ENCODE measurements at places on chromosomes 2 and 18.

- DNase-seq: no peak
Measured at GRCh38 chr2:188845692-188846091, 128.5 kb upstream of the COL3A1 start.

DNA sequence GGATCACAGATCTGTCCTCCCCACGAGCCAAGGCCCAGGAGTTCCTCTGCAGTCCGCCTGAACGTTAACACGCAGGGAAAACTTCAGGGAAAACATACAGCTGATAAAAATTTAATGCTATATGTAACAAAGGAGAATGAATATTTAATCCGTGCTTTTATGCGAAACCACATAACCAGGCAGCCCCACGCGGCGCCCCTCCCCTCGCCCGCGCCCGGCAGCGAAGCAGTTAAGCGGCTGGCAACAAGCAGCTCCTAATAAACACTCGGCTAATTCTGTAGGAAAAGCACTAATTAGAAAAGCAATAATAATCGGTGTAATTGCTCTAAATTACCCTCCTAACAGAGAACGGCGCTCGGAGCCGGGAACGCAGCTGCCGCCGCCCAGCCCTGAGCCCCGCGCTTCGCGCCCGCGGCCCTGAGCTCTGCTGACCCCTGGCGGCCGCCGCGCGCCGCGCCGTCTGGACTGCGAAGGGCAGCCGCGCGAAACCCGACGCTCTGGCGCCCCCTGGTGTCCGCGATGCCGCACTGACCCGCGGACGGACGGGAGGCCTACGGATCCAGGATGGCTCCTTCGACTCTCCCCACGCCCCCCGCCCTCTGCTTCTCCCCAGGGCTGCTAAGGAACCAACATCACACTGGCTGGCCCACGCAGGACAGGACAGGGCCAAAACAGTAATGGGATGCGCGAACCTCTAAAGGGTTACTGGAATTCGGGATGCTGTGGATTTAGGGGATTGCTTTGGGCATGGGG lies 181.4 kb downstream of the SMAD2 start:
- peak; percentile 71 for DNase-seq

GRCh38 chr2:26033270-26033817 lies 540 bp upstream of the RAB10 start:
- peak; percentile 67 for DNase-seq

DNA sequence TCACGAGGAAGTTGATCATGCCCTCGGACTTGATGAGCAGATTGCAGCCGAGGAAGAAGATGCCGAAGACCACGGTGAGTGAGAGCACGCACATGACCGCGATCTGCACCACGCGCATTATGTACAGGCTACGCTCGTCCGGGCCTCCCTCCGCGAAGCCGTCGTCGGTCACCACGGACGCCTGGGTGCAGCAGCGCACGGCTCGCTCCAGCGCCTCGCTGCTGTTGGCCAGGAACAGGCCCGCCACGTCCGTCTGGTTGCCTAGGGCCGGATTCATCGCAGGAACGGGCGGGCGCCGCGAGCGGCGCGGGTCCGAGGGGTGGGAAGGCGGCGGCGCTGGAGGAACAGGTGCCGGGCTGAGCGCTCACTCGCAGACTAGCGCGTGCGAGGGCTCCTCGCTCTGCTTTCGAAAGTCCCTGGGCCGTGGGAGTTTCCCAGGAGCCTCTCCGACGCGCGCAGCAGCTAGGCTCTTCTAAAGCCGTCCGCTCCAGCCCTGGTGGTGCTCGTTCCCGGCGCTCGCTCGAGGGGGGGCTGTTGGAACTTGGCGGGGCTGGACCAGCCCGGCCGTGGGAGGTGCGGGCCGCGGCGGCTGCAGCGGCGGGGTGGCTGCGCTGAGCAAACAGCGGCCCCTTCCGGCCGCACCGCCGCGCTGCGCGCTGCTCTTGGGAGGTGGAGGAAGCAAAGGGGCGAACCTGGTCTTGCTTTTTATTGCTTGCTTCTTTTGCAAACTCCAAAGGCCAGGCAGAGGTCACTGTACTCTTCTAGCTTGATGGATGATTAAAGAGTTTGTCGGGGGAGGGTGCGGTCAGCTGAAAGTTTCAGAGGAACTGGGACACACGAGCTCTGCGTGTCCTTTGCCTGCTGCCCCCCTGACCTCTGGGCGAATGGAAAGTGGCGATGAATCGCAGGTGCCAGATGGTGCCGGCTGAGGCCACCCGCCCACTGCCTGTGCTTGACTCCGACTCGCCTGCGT lies at the start of gene RPRM:
TSS of gene RPRM (minus strand) at position 474 of the 973 bp plus-strand sequence. CDS start at position 277, 197 bp downstream.
- DNase-seq: peak; percentile 60

GRCh38 chr2:158041400-158041799 lies 60.3 kb upstream of the UPP2 start:
- DNase-seq: no peak

GRCh38 chr2:201969938-201970785 lies 63.5 kb upstream of the FZD7 start:
- no peak for DNase-seq

GRCh38 chr2:36678856-36679255 lies 17.7 kb upstream of the VIT start:
- no peak for DNase-seq

GRCh38 chr2:68251855-68252399 lies 405 bp downstream of the PPP3R1 start:
- no peak for DNase-seq

DNA sequence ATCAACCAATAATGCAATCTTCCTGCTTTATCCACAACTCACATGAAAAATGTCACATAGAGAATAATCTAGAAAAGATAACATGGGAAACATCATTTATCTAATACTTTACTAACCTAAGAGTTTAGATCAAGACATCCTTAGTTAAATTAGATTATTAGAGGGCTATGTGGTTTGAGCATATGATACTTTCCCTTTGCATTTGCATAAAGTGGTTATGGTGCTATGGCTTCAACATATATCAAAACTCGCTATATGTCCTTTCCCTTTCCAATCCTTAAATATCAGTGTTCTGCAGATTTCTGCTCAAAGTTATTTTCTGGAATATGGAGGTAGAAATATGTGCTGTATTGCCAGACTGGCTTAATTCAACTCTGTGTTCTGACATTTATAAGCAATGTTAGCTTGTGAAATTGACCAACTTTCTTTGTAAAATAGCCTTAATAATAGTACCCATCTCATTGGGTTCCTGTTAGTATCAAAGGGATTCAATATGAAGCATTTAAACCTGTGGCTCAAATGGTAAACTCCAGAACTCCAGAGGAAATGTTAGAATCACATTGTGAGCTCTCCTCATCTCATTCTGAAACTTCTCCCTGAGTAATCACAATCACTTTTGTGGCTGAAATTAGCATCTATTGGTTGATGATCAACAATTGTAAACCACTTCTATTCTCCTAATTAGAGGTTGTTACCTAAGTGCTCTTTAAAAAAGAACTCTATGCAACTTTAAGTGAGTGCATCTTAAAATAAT lies 1089.9 kb upstream of the SLC39A10 start:
- no peak for DNase-seq

DNA sequence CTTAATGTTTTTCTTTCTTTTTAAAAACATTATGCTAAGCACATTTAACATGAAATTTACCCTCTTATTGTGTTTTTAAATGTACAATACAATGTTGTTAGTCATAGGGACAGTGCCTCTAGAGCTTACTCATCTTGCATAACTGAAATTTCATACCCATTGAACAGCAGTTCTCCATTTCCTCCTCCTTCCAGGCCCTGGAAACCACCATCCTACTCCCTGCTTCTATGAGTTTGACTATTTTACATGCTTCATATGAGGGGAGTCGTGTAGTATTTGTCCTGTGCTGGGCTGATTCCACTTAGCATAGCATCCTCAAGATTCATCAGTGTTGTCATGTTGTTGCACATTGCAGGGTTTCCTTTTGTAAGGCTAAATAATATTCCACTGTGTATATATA lies 92.6 kb downstream of the SPATS2L start:
- DNase-seq: peak; percentile 83

DNA sequence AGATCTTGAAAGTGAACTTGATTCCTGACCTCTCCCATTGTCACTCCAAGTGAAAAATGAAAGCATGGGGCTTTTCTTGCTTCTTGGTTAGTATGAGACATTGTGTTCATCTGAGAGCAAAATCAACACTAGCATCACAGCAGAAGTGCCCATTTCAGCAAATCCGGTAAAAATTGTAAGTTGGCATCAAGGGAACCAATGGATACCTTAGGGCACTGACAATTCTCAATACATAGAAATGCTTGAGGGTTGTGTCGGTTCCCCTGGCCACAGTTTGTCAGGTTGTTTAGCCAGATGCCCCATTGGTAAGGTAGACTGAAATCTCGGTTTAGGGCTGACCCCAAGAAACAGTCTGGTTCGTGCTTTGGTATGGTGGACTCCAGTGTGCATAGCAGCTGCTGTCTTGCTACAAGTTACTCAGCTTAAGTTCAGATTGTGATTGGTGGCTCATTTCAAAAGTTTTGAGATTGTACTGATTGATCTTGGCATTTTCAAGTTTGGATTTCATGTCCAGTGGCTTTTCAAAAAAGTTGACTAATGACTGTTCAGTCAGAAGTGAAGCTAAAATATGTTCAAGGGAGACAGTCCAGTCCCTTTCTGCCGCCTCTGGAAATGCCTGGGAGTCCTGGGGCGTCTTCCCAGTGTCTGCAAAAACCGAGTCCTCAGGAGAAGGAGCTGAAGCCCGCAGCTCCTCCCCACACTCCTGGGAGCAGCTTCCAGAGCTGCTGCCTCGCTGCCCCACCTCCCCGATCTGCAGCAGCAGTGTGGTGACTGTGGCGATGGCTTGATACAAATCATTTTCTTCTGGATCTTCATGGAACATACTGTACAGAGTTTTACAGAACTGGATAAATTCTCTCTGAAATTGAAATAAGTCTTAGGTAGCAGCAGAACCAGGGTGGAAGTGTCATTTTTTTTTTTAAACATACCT lies 5.6 kb downstream of the RPL31 start:
- no peak for DNase-seq

DNA sequence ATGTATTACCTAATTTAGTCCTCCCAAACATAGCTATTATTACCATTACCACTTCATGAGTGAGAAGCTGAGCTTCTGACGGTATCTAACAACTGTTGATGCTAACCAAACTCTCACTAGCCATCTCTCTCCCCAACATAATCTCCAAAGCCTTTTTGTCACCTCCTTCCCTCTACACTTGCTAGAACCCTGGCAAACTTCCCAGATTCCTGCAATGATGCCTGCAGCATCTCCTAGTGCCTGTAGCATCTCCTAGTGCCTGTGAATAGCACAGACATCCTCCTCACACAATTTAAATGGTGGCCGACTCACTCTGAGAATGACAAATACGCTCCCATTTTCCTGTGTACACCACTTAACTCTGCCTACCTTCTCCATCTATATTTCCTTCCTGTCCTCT lies 126.7 kb downstream of the STK39 start:
- no peak for DNase-seq

DNA sequence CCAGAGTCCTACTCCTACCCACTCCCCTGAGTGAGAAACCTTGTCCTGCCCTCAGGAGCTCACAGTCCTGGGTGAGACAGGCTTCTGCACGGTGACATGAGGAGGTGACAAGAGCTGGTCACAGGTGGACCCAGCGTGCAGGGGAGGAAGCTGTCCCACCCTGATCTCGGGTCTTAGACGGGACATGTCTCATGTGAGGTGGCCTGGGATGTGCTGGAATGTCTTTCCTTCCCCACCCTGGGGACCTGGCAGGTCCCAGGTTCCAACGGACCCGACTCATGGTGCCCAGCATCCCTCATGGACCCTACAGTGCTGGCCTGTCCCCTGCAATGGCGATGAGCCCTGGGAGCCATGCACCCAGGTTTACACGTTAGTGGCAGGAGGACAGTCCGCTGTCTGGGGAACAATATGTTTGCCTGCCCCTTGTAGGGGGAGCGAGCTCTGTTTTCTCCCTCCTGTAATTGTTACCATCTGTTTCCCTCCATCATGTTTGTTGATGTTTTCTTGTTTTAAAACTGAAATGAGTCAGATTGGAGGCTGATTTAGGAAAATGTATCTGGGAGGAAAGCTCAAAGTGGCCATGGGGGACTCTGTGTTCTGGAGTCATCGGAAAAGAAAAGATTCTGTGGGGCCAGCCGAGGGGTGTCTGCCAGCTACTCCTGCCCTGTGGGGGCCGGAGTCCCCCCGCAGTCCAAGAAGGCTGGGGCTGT lies 238.1 kb downstream of the KLHL29 start:
- no peak for DNase-seq

DNA sequence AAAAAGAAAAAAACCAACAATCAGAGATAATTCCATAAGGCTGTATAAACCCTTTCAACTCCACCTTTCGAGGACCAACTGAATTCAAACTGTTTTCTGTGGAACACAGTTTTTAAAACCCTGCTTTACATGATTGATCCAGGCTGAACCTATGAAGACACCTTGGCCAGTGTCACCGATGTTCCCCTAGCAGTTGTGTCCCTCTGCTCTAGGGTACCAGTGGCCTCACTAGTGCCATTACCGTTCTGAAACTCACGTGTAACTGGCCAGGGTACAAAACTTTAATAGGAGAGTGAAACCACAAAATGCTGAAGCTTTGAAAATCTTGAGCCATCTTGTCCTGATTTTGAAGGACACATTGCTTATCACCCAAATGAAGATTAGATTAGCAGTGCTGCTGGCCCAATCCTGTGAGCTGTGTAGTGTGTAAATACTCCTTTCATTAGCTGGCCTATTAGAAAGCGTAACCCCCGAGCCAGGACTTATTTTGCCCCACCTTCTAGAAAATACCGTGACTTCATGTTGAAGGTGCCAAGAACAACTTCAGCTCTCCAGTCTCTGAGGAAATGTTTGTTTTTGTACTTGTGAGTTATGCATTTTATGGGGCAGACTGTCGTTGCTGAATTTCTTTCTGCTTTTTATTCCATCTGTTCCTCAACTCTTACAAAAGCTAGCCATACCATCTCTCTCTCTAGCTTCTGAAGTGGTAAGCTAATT lies 147.8 kb upstream of the MAP3K20 start:
- no peak for DNase-seq

DNA sequence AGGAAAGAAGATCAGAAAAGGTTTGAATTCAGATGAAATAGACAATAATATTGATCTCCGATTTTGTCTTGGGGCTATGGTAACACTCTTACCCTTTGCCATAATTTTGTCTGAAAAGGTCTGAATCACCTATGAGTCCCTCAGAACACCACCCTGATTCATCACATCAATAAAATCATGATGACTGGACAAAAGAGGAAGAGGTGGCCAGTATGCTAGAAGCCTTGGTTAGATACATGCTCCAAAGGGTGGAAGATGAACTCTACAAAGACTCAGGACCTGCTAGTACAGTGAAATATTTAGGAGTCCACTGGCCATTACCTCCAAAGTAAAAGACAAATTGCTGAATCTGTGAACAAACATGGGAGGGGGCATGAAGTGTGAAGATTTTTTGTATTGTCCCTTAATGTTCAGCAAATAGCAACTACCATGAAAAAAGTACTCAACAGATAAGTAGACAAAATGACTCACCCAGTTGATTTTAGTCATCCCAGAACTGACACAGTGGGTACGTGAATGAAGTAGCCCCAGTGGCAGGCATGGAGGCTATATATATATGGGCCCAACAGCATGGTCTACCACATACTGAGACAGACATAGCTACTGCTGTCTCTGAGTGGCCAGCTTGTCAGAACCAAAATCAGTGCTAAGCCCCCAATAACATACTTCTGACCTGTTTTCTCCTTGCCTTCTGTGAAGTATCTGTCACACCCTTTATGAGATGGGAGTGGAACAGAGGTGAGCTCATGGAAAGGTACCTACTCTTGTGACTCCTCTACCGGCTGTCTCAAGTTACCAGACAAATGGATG lies 36.5 kb upstream of the GLS start:
- DNase-seq: no peak
